Natural killer cell treated with Interleukin-12 subunit alpha and Interleukin-12 subunit beta and Interleukin-15 and Interleukin-18, amount 100 ng/mL, for 72 hours (primary cell): ENCODE measurements at places on chromosomes 5 and 9.
A peak's percentile ranks its signal among the peaks of the same experiment; 100 is the strongest.

GRCh38 chr5:81948349-81948748, 23.5 kb upstream of the ATG10 start:
- no peak for DNase-seq

DNA sequence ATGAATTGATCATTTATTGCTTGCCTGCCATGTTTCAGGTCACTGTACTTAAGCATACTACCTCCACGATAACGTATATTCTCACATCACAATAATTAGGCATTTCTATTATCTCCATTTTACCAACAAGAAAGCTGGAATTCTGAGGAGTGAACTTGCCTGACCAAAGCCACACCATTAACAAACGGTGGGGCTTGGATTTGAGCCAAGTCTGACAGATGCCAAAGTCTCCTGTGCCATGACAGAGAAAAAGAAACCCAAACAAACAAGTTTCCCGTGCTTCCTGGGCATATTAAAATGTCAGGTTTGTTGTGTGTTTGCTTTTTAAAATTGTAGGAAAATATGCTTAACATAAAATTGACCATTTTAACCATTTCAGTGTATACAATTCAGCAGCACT, 40.8 kb upstream of the KCNV2 start:
- DNase-seq: no peak

DNA sequence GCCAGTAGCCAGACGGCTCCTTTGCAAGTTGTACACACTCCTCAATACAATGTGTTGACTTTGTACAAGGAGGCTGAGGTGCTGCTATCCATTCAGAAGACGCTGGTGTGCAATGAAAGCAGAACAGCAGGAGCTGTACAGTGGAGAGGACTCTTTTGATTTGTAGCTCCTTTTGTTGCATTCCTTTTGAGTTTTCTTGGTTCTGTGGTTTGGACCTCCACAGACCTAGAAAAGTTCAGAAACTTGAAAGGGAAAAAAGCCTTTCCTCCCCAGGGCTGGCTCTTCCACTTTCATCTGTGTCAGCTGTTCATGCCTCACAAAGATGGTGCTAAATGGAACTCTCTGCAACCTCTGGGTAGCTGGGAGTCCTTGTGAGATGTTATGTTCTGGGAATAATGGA, 117.4 kb downstream of the MAT2B start:
- DNase-seq: no peak

DNA sequence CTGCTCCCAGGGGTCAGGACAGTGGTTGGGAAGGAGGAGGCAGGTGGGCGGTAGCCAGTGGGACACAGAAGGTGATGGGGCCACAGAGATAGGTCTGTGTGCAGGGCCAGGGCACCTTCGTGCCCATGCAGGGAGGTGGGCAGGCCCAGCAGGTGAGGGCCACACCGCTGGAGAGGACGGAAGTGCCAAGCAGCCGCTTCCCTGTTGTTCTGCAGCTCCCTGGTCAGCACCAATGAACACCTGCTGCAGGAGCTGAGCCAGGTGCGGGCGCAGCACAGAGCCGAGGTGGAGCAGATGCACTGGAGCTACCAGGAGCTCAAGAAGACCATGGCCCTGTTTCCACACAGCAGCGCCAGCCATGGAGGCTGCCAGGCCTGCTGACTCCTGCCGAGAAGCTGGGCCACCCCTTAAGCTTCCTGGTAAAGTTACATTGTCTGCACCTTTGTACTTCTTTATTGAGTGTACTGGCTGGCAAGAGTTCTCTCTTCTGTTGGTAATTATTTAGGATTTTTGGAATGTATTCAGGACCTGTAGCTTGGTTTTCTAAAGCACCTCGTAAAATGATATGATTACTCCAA, 40.3 kb downstream of the TPPP start:
- no peak for DNase-seq

DNA sequence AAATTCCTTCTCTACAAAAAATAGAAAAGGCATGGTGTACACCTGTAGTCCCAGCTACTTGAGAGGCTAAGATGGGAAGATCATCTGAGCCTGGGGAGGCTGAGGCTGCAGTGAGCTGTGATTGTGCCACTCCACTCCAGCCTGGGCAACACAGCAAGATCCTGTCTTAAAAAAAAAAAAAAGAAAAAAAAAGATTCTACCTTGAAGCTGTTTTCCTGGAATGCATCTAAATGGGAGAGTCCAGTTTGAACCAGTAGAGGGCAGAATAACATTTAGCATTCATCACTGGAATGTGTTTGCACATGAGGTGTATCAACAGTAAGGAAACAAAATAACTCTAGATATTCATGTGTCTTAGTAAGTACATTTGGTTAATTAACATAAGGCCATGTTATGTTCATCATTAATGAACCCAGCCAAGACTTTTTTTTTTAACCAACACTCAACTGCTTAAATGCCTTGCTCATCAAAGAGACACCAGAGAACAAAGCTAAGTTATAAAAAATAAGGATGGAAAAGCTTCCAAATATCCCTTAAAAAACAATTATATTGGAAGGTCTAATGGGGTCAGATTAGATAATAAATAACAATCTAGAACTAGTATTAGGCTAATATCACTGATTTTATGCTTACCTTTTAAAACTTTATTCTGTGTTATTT, 16.1 kb downstream of the IFNE start:
- DNase-seq: no peak

GRCh38 chr9:130042406-130042884, 544 bp downstream of the FNBP1 start:
- DNase-seq: peak; percentile 63

- DNase-seq: no peak
These were observed 203.7 kb upstream of the RORB start for GRCh38 chr9:74293479-74293878.

GRCh38 chr5:80877592-80877991, 82.6 kb upstream of the RASGRF2 start:
- DNase-seq: no peak

DNA sequence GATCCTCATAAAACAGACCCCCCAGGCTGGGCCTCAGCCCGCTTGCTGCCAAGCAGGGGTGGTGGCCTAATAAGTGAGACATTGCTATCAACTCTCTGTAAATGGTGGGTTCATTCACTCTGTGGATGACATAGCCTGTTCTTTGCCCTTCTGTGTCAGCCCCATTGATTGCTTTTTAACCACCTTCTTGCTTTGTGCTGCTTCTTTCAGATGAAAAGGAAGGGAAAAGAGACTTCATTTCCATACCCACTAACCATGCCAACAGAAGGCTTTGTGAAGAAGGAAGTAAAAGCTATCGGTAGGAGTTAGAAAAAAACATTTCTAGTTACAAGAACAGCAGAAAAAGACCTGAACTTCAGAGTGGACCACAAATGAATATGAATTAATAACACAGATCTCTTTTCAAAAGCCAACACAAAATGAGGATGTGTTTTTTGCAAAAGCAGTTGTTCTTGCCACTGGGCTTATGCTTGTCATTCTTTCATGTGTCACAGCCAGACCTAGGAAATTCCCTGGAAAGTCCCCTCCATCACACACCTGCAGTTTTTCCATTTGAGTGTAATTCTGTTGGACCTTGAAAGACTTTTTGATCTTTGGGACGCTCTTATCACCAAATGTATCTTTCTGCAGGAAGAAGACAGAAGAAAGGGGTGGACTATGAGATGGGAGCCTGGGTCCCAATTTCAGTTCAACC, 507.7 kb downstream of the CCDC171 start:
- no peak for DNase-seq

DNA sequence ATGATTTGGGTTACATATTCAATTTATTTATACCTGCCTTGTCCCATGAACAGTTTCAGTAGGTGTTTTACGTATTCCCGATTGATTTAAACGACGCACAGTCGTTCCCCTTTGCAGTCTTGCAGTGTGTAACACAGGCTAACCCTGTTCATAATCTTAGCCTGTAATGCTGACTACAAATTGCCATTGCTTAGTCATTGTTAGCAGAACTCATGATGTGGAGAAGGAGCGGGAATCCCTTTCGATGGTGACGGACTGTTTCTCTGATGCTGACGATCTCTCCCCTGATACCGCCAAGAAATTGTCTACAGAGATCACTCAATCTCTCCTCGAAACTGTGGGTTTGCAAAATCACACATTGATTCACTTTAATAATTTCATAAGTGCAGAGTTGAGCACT, 93.2 kb downstream of the MRPL36 start:
- no peak for DNase-seq

GRCh38 chr9:112080831-112081542, 94.1 kb downstream of the SUSD1 start:
- DNase-seq: no peak

DNA sequence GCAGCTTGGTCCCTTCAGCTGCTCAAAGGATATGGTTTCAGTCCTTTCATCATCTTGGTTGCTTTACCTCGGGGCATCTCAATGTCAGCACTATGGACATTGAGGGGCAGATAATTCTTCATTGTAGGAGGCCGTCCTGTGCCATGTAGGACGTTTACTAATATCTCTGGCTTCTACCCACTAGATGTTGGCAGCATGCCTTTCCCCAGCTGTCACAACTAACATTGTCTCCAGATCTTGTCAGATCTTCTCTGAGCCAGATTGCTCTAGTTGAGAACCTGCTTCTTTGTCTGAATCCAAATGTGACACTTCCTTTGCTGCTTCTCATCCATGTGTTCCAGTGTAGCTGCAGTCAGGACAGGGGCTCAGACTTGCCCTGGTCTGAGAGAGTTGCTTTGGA, 10.3 kb downstream of the PTPA start:
- DNase-seq: no peak

GRCh38 chr5:10583663-10584572, 20.0 kb downstream of the ANKRD33B start:
- DNase-seq: no peak

DNA sequence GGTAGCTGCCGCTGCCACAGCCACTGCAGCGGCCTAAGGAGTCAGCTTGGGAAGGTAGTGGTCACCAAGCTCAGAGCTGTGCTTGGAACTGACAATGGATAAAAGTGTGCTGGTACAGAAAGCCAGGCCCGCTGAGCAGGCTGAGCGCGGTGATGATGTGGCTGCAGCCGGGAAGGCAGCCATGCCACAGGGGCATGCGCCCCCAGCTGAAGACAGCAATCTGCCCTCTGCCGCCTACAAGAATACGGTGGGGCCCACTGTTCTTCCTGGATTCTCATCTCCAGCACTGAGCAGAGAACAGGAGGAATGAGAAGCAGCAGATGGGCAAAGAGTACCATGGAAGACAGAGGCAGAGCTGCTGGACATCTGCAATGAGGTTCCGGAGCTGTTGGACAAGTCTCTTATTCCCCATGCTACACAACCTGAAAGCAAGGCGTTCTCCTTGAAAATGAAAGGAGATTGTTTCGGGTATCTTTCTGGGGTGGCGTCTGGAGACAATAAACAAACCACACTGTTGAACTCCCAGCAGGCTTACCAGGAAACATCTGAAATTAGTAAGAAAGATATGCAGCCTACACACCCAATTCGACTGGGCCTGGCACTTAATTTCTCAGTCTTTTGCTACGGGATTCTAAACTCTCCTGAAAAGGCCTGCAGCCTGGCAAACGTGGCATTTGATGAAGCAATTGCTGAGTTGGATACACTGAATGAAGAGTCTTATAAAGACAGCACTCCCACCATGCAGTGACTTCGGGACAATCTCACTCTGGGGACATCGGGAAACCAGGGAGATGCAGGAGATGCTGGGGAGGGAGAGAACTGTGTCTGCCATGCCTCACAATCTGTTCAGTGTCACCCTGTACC, 22.8 kb upstream of the ANKRD18A start:
- DNase-seq: no peak

GRCh38 chr5:140055152-140055551, 12.1 kb upstream of the NRG2 start:
- no peak for DNase-seq

DNA sequence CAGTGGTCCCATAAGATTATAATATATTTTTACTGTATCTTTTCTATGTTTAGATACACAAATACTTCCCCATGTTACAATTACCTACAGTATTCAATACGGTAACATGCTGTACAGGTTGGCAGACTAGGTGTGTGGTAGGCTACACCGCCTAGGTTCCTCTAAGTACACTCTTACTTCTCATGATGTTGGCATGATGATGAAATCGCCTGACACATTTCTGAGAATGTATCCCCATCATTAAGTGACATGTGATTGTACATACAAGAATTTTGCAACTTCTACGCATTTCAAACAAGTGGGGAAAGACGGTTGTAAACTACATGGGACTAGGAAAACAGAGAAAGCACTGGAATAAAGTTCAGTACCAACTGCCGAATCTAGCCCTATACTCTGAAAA, 53.3 kb downstream of the SETX start:
- no peak for DNase-seq

GRCh38 chr5:58544195-58544594, 38.7 kb upstream of the RAB3C start:
- no peak for DNase-seq

- no peak for DNase-seq
These were observed 90.0 kb downstream of the RMI1 start for GRCh38 chr9:84070590-84070989.

DNA sequence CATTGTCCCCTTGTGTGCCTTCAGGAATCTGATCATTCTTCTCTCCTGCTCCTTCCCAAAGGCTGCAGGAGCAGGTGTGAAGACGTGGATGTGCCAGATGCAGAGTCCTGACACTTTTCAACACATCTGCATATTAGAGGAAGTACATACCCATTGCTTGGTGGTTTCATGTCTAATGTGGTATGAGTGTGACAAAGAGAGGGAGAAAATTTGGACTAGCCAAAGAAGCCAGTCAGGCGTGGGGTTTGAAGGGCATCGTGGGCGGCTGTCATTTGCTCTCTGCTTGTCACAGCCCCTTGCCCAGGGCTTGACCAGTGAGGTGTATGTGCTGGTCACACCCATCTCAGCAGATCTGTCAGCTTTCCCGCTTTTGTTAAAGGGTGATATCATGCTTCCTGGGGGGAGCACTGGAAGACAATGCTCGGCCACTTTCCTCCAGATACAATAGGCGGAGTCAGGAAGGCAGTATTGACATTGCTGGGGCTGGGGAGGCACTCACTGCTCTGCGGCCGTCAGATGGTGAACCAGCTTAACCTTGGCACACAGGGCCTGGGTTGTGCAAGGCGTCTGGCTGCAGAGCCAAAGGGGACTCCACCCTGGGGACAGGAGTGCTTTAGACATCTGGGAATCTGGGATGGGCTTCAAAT, 8.6 kb downstream of the TEK start:
- DNase-seq: no peak

- DNase-seq: peak; percentile 85
These were observed 17.0 kb upstream of the CRB2 start for GRCh38 chr9:123338710-123339665.

- no peak for DNase-seq
These were observed 12.2 kb downstream of the FBXO10 start for GRCh38 chr9:37563806-37564513.

DNA sequence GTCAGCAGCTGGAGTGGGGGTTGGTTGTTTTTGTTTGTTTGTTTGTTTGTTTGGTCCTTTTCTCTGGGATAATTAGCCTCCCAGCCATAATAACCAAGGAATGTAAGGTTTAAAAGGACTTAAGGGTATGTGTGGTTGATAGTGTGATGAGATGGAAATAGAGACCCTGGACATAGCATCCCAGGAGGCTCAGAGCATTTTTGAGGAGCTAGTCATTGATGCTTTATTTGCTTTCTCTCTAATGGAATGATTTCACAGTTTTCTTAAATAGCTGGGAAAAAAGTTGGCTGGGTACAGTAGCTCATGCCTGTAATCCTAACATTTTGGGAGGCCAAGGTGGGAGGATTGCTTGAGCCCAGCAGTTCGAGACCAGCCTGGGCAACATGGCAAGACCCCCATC, 45.1 kb downstream of the TTC1 start:
- no peak for DNase-seq

- no peak for DNase-seq
These were observed 115.7 kb upstream of the NR5A1 start for GRCh38 chr9:124622882-124623281.
